Activated CD8-positive, alpha-beta memory T cell treated with anti-CD3 and anti-CD28 coated beads, Interleukin-2, amount 10 ng/mL, durations not matched to agents 7 days and 5 days (primary cell): ENCODE measurements at places on chromosomes 7 and 10.

DNA sequence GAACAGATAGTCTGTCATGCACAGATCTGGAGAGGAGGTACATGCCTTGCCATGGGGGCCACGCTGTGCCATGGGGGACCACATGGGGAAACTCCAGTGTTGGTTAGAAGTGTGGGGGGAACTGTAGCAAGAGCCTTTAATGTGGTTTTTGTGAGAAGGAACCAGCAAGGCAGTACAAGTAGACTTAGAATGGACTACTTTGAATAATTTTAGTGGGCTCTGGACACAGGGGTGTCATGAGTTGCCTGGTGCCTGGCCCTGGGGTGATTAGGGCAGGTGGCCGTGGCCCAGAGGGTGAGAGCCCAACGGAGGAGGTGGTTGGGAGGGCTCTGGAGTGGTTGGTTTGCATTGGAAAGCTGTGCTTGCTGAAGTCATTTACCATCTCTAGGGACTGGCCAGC is 77.2 kb downstream of the CXCL12 start:
- no peak for DNase-seq

GRCh38 chr10:85612378-85612775 is 754.2 kb downstream of the GRID1 start:
- DNase-seq, result peak; percentile 69

DNA sequence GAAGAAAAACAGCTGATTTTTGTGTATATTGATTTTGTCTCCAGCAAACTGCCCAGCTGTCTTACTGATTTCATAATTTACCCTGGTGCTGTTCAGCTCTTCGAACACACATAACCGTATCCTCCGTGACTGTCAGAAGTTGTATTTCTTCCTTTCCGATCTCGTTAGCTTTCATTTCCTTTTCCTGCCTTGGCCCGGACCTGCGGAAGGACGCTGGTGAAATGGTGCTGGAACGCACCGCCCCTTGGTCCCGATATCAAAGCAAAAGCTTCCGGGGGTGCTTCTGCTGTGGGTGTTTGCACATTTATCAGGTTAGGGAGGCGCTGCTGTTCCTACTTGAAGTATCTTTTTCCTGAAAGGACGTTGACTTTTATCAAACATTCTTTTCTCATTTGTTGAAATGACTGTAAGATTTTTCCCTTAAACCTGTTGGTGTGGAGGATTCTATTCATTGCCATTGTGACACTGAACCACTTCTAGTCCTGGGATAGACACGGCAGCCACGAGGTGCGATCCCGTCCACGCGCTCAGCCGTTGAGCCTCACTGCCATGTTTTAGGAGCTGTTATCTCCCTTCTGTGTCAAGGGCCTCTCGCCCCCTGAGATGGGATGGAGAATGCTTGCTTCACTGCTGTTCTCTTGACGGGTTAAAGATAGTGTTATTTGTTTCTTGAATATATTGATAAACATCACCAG is 72.6 kb downstream of the FOXL3 start:
- peak; percentile 68 for DNase-seq

- no peak for DNase-seq
Observed at GRCh38 chr7:127337581-127337980, 54.9 kb downstream of the ZNF800 start.

- no peak for DNase-seq
Observed at GRCh38 chr7:142554560-142555532, 194.4 kb upstream of the PRSS1 start.

DNA sequence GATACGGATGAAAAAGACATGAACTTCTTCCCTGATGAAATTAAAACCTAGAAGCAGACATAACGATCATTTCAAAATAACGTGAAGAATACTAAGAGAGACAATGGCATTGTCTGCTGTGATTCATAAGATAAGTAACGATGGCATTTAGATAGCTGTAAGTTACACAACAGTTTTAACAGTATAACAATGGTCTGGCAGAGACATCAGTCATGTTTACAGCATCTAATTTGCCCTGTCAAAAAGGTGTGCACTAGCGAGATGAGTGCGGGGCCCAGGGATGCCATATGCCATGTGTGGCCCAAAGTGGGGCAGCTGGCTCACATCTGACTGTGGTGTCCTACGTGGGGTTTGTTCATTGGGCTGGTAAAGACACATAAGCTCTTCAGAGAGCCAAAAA is 55.7 kb upstream of the RHEB start:
- no peak for DNase-seq

- no peak for DNase-seq
Observed at GRCh38 chr7:52992479-52993162, 42.8 kb upstream of the POM121L12 start.

DNA sequence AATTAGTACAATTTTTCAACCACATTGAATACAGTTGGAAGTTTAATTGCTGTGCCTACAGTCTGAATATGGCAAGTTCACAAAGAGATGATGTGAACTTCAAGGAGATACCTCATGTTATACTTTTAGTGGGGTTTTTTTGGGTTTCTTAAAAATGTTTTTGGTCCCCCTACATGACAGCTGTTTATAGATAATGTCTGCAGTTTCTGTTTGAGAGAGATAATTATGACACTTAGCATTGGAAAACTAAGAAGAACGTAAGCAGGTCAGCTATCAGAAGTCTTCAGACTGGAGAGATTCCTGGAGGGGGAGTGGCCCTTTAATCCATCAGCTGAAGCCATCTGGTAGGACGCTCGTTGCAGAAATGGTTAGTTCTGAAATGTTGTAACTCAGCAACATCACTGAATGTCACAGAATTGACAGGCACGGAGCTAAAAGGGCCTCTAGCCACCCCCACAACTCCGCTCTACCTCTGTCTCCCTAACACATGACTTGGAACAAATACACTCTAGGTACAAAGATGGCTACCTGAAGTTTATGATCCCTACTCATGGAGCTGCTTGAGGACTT is 29.0 kb downstream of the TIMM23 start:
- no peak for DNase-seq

DNA sequence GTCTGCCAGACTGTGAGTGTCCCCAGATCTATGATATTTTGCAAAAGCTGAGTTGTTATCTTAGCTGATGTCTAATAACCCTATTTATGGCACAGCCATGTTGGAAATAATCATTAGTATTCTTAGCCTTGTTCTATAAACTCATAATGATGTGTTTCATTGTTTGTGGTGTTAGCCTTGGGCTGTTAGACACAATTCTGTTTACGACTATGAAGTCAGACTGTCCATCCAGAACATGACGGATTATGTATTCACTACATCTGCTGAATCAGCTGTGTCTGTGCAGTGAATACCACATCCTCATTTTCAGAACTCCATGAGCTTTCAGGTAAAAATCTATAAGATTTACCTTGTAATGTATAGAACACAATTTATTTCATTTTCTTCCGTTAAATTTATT is 577.1 kb downstream of the NRG3 start:
- no peak for DNase-seq

GRCh38 chr10:20976891-20977290 is 79.8 kb upstream of the NEBL start:
- no peak for DNase-seq

- DNase-seq, result no peak
Observed at GRCh38 chr7:110531186-110531585, 559.7 kb upstream of the LRRN3 start.

DNA sequence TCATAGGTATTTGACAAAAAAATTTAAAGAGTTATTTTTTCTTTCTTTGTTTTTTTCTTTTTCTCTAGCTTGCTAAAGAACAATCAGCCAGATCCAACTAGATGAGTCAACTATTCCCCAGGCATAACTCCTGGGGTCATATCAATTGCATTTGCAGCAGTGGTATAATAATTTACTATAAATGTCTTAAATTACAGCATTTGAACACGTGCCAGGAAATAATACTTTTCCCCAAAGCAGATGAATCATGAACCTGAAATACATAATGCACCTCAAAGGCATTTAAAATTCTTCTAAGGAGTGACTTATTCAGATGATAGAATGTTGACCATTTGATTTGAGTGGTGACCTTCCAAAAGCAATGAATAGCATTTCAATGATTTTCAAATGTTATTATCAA is 190.1 kb downstream of the LRRTM3 start:
- no peak for DNase-seq

- no peak for DNase-seq
Observed at GRCh38 chr7:85185424-85186082, 1.3 kb downstream of the SEMA3D start.

DNA sequence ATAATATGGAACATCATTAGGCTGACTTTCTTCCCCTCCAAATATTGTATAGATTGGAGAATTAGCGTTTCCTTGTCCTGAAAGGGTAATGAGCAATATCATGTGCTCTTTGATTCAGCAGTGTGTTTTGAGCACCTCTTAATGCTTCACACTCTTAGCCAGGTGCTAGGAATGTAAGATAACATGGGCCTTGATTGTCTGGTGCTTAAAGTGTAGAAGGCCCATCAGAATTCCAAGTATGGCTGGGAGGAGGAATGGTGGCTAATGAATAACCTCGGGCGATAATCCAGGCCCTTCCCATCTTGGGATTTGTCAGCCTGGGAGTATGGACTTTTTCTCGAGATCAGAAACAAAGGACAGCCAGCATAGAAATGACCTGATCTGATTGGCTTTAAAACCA is 8.6 kb downstream of the TSPAN13 start:
- DNase-seq, result no peak

DNA sequence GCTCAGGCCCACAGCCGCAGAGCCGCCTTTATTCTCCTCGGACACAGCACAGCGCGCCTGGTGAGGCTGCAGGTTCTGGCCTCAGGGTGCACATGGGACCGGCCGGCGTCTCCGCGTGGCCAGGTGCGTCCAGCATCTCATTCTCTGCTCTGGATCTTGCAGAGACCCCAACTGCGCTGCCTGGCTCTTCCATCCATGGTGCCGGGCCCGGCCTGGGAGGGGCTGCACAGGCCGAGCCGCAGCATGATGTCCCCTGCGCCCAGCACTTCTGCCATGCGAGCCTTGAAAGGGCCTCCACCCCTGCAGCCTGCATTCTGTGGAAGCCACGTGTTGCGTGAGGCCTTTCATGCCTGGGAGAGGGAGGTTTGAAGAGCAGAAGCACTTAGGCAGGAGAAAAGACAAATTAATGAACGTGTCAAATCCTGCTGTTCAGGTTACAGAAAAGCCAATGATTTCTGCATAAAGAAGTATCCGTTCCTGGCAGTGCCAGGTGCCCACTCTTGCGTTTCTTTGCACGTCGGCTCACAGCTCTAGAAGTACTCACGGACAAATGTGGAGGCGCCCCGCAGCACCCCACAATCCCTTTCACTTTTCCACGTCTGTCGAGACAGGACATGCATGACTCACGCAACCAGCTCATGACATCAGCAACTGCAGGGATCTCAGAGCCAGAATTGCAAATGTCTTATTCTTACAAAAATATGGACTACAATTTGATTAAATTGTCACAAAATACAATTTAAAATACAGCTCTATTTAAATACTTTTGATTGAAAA is 571.4 kb downstream of the DNAJB6 start:
- DNase-seq, result no peak

DNA sequence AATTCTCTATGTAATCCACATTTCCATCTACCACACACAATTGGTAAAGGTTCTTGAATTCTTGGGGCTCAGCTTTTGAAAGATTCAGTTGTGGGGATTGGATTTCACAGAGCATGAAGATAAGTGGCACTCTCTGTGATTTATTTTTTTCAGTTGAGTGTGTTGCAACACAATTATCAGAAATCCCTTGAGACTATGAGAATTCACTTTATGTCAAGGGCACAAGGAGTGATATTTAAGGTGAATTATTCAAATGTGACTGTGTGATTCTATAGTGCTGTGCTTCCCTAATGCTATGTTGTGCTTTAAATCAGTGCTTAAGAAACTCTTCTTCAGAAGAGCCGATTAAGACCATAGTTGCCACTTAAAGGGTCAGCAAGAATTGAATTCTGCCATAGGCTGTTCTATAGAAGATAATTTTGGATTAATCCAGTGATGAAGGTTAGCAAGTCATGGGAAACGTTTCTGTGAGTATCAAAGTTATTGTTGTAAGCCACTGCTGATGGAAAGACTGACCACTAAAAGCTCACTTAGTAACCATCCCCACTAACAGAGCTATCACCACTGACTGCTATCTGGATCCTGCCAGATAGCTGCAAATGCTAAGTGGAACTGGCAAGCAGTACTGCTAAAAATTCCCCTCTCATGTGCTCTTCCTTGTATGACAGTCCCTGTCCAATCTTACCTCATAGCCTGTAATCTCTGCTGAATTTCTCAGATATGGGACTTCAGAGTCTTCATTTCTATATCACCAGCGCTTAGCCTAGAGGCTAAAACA is 134.0 kb upstream of the SEMA3D start:
- DNase-seq, result no peak

DNA sequence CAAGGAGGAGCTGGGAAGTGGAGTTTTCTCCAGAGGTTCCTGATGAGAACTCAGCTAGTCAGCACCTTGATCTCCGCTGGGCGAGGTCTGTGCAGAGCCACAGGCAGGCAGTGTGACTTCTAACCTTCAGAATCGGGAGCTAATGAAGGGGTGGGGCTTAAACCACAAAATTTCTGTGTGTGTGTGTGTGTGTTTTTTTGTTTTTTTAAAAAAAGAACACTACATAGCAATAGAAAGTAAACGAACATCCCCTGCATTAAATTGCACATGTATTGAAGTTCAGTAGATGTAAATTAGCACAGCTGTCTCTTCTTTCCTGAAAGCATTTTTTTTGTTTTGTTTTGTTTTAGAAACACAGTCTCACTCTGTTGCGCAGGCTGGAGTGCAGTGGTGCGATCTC is 46.2 kb downstream of the RBM17 start:
- no peak for DNase-seq

DNA sequence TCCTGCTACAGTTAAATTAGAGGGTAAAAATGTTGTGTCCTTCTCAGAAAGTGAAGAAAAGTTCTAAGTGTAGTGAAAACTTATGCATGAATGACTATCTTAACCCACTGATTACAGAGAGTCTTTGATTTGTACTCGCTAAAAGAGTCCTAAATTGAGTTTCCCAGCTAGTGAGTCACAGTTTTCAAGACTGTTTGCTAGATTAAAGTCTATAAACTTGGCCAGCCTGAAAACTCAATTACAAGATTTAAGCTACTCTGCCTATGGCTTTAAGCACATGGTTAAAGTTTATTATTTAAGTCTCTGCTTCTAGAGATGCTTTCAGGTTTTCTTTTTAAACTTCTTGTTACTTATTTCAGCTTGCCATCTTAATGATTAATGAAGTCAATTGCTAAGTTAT is 44.4 kb downstream of the MRPS24 start:
- DNase-seq, result no peak

DNA sequence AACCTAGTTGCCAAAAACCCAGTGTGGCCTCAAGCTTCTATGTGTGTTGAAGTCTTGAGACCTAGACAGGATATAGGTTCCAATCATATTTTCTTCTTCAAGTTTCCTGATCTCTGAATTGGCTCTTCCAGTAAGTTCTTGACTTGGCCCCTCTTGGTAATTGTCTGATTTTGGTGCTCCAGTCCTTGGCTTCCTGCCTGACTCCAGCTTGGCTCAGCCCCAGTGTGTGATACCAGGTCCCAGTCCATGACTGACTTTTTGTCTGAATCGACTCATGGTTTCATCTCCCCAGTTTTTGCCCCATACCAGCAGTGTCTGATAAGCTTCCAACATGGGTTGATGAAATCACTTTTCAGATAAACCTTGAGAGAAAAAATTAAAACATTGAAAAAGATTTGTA is 72.3 kb downstream of the FAS start:
- DNase-seq, result no peak
